ENCODE measurements at places on chromosomes 2 and 18.

- DNase-seq = no peak
These were observed 159.4 kb downstream of the MYO1B start for GRCh38 chr2:191404568-191404991.

DNA sequence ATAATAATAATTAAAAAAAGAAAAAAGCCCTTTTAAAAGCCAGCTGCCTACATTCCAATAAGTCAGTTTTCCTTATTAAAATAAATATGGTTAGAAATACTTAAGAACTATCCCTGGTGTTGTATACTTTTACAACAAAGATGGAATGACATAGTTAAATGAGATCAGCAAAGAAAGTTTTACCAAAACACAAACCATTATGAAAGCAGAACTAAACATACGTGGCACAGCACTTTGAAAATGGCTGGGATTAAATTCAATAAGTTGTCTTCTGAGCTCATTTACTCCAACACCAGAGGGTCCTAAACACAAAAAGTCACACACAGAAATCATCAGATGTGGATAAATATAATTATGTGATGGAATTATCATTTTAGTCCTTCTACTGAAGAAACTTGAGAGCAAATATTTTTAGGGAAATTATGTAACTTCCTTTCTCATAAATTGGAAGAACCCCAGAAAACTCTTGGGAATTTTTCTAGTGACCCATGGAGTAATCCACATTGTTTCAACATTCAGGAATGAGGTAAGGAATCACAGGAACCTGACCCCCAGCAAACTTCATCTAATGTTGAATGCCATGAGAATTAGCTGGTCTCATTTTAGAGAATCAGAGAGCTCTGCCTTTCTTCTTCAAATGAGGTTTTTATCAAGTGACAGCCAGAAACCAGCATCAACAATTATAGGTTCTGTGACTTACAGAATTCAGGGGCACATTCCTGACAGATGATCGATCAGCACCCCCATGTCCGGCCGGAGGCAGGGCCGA lies 11.5 kb upstream of the TMEM237 start:
- DNase-seq = no peak

DNA sequence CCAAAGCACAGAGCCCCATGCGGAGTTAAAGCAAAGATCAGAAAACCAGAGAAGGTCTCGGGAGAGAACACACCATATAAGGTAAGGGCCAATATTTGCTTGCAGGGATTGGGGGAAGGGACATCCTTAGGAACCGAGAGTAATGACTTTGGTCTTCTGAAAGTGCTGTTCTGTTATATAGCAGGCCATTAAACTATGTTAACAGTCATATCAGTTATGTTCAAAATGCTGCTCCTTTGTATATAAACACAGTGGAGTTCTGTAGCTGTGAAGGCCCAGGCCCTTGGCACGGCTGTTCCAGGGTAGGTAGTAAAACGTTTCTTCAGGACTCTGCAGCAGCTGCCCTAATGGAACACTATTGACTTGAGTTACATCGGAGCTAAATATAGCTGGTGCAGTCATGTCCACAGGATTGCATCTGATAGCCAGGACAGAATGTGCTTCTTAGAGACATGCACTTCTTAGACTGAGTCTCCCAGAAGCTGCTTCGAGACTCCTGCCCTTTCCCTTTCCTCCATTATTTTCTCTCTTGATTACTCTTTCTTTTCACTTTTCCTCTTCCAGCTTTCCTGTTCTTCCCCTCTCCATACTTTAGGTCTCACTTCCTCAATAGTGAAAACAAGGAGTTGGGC lies 122.4 kb downstream of the SETBP1 start:
- no peak for DNase-seq

DNA sequence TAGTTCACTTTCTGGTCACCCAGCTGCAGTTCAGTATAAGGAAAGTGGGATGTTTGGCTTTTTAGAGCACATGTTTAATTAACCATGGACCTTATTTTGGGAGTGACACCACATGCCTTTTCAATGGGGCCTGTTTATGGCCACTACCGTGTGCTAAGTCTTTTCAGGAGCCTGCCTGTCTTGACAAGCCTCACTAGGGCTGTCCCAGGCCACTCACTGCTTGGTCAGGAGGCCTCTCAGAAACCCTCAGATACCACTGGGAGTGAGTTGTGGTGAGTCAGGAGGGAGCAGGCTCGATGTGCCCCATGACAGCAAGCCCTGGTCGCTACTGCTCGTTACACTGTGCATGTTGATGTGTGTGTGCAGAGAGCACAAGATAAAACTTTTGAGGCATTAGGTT lies 123.0 kb downstream of the MAP4K4 start:
- no peak for DNase-seq

- DNase-seq = no peak
These were observed 171.0 kb downstream of the OSR1 start for GRCh38 chr2:19187323-19188020.

GRCh38 chr2:1610096-1610485 lies 134.2 kb downstream of the PXDN start:
- DNase-seq = no peak

DNA sequence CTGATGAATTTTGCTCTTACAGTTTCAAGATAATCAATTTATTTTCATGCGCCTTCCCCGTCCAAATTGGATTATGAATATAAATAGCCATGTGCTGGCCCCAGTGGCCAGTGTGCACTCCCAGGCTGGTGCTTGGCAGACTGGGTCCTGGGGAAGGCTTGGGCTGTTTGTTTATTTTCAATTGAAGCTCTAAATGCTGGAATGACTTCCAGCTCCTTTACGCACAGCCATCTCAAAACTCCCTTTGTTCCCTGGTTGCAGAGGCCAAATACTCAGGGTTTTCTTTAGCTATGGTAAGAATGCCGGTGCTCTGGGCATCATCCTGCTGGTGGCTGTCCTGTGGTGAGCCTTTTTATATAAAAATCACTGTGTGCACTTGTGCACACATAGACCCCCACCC lies 131.5 kb downstream of the PRKCE start:
- DNase-seq = no peak

DNA sequence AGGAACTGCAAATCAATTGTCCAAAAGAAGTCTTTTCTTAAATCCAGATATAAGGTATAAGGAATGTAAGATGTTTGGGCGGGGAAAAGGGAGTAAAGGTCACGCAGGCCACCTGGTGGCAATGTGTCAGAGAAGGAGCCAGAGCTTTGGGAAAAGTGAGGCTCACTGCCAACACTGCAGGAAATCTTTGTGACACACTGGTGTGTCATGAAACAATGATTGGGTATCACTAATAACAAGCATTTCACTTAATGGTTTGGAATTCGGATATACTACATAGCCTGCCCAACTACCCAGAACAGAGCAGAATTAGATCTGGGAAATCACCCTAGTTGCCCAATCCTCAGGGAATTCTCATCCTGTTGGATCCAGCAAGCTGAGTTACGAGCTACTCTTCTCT lies 61.0 kb downstream of the RBMS1 start:
- DNase-seq = no peak

GRCh38 chr2:240347373-240347940 lies 88.0 kb upstream of the GPC1 start:
- DNase-seq = no peak

DNA sequence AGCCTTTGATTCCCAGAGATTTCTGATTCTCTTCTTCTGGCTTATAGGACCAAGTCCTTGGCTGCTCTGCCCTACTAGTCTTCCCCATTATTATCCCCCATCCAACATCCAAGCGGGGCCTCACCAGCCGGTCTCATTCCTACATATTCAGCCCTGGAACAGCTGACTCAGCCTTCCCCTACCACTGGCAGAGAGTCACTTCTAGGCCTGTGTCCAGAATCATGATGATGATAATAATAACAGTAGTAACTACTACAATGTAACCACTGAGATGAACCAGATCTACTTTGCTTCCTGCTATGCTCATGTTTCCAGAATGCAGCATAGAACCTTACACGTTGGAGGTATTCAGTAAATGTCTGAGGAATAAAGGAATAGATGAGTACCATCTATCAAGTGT lies 295.2 kb downstream of the SRBD1 start:
- DNase-seq = no peak

DNA sequence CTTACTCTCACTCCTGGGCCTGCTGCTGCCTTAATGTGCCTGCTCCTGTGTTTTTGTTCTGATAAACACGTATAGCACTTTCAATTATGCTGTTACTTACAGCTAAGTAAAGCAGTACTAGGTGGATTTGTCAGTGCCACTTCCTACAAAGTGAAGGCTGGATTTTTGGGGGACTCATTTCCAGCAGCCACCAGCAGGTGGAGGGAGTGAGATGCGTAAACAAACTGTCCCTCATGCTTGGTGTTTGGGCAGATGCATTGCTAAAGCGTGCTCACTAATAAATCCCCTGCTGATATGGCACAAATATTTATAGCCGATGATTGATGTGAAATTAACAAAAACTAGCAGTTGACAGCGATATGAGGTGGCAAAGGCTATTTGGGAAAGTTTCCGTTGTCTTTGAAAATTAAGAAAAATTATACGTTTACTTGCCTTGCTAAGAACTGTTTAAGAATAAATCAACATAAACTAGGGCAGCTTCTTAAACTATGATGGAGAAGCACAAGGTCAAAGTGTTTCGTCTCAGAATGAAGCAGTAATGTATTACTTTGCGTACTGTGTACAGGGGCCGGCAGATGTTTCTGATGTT lies 101.7 kb downstream of the AGAP1 start:
- peak; percentile 72 for DNase-seq
